ENCODE measurements at places on chromosomes 11 and 22. TPM values are rescaled to one million over a fixed set of nuclear protein-coding genes. Genes with fewer than 3 reads are reported as not detected.

DNA sequence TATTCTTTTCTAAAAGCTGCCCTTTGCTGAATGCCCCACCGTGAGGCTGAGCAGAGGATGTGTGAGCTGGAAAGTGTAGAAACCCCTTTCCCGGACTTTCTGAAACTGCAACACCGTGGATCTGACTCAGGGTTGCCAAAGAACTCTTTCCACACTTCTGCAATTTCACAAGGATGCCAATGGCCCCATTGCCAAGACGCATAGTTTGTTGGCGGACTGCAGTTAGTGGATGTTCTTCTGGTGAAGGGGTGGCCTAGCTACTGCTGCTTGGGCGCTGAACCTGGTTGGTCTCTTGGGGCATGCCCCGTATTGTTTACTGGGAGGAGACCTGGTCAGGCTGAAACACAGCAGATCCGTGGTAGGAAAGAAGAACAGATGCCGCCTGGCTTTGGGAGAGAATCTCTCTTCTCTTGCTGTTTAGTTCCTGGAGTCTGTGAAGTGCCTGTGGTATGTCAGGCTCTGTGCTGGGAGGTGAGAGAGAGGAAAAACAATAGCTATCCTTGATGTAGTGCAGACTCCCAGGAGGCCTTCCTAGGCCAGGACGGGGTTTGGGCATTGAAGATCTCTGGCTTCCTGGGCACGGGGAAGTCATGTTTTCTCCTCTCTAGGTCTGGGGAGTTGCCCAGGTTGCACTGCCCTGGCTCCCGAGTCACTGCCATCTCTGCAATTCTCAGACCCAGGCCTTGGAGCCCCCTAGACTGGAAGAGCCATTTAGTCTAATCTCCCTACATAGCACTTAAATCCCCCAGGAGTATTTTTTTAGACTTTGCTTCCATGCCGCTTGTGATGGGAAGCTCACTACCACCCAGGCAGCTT, 26.9 kb downstream of the CD82 start:
- DNase-seq, result peak; percentile 65

- no peak for DNase-seq
Measured at GRCh38 chr11:10674911-10675440, 18.6 kb downstream of the IRAG1 start.

GRCh38 chr11:8055091-8055835, 25.7 kb upstream of the TUB start:
- DNase-seq, result no peak

GRCh38 chr22:23772649-23773473, at the start of gene MMP11:
Gene MMP11, plus strand, starts transcription at chr22:23772849. Its CDS starts 22 bp downstream, at chr22:23772871.
- DNase-seq, result peak; percentile 27

- no peak for DNase-seq
Measured at GRCh38 chr11:96156379-96156722, 186.6 kb downstream of the MAML2 start.

- no peak for DNase-seq
Measured at GRCh38 chr11:35605706-35606105, 12.6 kb upstream of the FJX1 start.

DNA sequence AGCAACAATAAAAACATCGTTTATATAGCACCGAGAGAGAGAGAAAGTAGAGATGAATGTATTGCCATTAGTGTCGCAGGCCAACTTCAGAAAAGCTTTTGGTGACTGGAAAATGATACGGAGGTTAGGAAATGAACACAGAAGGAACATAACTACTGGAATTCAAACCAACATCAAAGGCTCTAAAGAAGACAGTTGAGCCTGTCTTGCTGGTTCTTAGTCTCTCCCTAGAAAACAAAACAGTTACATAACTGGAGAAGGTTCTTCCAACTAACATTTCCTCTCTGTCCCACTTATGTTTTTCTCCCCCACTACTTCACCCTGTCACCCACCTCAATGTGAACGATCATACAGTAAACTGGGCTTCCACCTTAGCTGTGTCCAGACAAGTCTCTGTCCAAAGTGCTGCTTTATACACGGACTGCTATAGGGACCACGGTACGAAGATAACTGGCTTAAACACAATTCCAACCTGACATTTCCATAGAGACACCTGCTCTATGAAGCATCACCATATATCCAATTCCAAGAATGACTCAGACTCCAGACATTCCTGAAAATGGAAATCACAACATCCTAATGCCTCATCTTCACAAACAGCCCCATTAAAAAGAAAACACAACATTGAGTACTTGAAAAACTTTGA, 85.2 kb upstream of the ARHGAP32 start:
- DNase-seq, result no peak

- DNase-seq, result no peak
Measured at GRCh38 chr22:47196166-47196849, 433.9 kb downstream of the TBC1D22A start.

DNA sequence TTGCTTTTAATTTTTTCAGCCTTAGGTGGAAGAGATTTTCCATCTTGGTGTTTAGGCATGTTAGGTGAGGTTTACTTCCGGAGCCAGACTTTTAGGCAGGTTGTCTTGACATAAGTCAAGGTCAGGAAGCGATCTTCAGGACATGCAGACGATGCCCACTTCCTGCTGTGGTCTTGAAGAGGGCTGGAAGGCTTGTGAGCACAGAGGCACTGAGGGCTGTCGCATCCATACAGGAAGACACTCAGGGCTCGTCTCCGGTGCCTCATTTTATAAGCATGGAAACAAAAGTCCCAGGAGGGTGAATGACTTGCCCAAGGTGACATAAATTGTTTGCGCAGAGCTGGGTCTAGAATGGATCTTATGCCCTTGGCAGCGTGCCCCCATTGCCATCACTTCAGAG, 30.8 kb downstream of the MARK2 start:
- DNase-seq, result no peak

DNA sequence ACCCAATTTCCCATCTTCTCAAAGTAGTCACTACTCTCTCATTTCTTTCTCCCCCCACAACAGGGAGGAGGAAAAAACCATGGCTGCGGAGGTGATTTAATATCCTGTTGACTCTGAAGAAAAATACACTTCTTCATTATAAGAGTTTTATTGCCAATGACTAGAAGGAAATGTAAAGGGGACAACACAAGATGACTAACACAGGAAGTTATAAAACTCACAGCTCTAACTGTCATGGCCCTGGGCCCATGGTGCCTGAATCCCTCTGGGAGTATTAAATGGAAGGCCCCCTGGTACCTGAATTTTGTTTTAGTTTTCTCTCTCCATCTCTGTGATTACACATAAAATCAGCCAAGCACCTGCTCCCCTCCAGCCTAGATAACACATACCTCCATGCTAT, 352.8 kb upstream of the FAT3 start:
- DNase-seq, result peak; percentile 20

DNA sequence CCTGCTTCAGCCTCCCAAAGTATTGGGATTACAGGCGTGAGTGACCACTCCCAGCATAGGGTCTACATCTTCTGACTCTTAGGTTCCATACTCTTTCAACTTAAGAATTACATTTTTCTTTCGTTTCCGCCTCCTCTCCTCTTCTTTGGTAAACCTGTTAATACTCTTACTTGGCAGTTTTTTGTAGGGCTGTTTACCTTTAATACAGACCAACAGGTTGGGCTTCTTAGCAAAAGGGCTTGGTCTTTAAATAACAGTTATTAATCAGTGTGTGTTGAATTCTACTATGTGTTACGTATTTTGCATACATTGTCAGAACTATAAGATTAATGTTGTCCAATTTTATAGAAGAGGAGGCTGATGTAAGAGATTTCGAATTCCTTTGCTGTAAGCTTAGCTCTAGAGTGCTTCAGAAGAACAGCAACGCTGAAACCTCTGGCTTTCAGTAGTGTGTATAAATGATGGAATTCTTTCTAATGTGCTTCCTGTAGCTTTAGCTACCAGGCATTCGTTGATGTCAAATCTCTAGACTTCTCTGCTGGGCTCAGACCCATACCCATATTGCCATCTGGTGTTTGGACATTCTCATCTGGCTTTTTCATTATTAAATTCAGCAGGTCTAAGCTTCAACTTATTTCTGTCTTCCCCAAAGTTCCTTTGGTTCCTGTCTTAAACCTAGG, 3.1 kb downstream of the FDX1 start:
- DNase-seq, result no peak

- DNase-seq, result no peak
Measured at GRCh38 chr22:20952544-20953341, 14.3 kb upstream of the AIFM3 start.

DNA sequence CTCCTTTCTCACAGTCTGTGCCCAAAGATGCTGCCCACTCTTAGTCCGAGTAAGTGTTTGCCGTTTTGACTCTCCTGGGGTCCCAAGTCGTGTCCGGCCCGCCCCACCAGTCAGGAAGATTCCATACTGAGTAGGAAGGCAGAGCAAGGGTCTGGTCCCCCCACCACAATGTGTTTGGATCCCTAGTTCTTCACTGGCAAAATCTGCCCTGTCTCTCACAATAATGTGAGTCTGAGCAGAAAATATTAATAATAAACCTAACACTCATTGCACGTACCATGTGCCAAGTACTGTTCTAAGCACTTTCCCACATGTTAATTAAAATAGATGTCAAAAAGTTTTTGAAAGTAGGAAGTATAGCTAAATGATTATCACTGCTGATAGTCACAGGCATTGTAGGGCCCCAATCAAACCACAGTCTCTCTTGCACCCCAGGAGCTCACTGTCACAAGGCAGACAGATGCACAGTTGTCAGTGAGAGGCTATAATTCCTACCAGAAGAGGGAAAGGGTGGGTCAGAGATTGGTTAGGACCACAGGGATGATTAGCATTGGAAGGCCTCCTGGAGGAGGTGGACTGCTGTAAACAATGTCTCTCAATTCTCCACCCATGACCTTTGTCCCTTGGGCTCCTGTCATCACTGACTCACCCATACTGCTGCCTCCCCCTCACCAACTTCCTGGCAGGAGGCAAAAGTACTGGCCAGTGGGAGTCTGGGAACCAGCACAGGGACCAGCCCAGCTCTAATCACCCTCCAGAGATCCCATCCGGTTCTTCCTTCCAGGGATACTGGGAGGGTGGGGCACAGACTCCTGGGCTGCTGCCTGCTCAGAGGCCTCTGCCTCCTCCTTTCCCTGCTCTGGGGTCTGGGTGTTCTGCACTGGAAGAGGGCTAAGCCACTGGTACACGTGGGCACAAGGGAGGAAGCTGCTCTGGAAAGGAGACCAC, 1.0 kb upstream of the POLD4 start:
- peak; percentile 96 for DNase-seq

GRCh38 chr11:123413636-123414035, 16.4 kb upstream of the GRAMD1B start:
- peak; percentile 36 for DNase-seq

DNA sequence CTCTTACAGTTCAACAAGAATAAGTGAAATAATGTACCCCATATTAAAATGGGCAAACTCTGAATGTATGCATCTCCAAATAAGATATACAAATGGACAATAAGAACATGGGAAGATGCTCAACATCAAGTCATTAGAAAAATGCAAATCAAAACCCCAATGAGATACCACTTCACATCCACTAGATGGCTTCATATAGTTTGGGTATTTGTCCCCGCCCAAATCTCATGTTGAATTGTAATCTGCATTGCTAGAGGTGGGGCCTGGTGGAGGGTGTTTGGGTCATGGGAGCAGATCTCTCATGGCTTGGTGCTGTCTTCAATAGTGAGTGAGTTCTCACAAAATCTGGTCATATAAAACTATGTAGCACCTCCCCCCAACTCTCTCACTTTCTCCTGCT, 5.7 kb downstream of the MPZL2 start:
- peak; percentile 23 for DNase-seq

GRCh38 chr22:24501301-24502005, 6.3 kb downstream of the UPB1 start:
- no peak for DNase-seq

GRCh38 chr11:2218031-2218633, 46.5 kb upstream of the TH start:
- no peak for DNase-seq

DNA sequence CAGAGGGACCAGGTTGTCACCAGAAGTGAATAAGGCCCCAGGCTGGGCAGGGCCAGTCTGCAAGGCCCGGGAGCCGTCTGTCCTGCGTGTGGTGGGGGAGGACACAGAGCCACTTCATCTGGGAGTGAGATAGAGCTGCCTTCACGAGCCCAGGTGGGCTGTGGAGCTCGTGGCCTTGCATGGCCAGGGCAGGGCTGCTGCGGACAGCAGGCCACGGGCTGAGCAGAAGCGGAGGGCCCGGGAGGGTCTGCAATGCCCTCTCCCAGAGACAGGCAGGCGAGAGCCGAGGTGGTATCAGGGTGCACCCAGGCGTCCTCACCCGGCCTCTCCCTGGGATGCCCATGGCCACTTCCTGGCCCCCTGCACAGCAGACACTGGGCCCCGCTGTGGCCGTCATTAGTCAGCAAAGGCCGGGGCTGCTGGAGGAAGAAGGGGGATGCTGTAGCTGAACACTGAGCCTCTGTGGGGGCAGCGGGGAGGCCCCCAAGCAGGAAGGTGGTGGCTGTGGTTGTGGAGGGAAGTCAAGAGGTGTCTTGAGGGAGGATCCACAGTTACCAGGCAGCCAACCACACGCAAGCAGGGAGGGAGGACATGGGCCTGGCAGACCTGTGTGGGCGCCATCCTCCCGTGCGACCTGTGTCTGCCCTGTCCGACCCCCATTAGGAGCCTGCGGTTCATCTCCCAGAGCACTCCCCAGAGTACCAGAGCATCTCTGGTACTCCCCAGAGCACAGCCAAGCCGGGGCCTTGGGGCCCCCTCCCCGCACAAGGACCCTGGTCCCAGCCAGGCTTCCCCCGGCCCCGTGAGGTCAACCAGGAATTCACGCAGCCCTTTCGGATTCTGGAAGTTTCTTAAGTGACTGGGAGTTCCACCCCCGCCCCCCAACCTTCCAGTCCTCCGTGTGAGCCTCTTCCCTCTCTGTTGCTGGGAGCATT, 1109.5 kb downstream of the BRD1 start:
- no peak for DNase-seq

The C11orf16 gene
- total RNA-seq, result not detected

The ACAT1 gene
- 86.8 TPM for total RNA-seq

The DDT gene
- 127 TPM for total RNA-seq

The OR52B2 gene
- not detected for total RNA-seq

The KCNK4 gene
- total RNA-seq, result not detected

The GP1BB gene
- total RNA-seq, result 0.83 TPM

The LAMTOR1 gene
- total RNA-seq, result 82.4 TPM

The CHRDL2 gene
- total RNA-seq, result not detected

Data from MCF 10A (cell line).